ENCODE measurements at places on chromosomes 7 and 10. TPM values are rescaled to one million over a fixed set of nuclear protein-coding genes. Genes with fewer than 3 reads are reported as not detected.

Gene VPS37D
- 0.68 TPM for total RNA-seq

Gene GATA3
- total RNA-seq, result 0.55 TPM

DNA sequence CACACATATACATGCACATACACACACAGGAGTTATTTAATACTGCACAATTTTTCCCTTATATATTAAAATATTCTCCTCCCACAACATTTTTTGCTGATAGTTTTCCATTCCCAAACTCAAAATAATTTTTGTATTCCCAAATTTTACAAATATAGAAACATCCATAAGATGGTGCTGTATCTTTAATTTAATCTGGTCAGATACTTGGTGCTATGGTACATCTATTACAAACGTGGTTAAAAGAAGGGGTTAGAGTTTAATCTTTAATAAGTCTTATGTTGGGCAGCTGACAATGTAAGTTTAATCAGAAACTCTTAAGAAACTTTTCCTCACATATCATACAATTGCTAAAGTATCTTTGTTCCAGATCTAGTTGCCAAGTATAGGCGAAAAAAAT is 10.2 kb upstream of the CADPS2 start:
- no peaks in the 10 kb centered on the region for H3K4me1 ChIP-seq
- DNase-seq, result no peak
- H3K27me3 ChIP-seq, result no peaks in the 10 kb centered on the region
- H3K36me3 ChIP-seq, result no peaks in the 10 kb centered on the region

GRCh38 chr7:142870566-142871259 is 14.8 kb downstream of the TRPV6 start:
- no peaks in the 10 kb centered on the region for H3K36me3 ChIP-seq
- H3K27me3 ChIP-seq, result no peaks in the 10 kb centered on the region
- no peak for DNase-seq

GRCh38 chr7:105808703-105809590 is 67.5 kb downstream of the ATXN7L1 start:
- H3K27me3 ChIP-seq, result no peaks in the 10 kb centered on the region
- no peak overlapping the region for H3K27ac ChIP-seq
- no peaks in the 10 kb centered on the region for H3K36me3 ChIP-seq
